ENCODE measurements at places on chromosomes 16 and 17. TPM values are rescaled to one million over a fixed set of nuclear protein-coding genes. Genes with fewer than 3 reads are reported as not detected.

The CLDN9 gene
- total RNA-seq = 2.2 TPM

- peaks cover 7% of the 10 kb centered on the region for H3K4me1 ChIP-seq
- H3K36me3 ChIP-seq = no peaks in the 10 kb centered on the region
- no peak overlapping the region for H3K27ac ChIP-seq
- no peak overlapping the region for H3K4me3 ChIP-seq
These were observed 279.8 kb upstream of the SALL1 start for GRCh38 chr16:51430716-51431369.

The SPEM1 gene
- not detected for total RNA-seq

- H3K4me3 ChIP-seq = no peak overlapping the region
- no peaks in the 10 kb centered on the region for H3K4me1 ChIP-seq
- H3K27me3 ChIP-seq = peaks cover 28% of the 10 kb centered on the region
- no peak for DNase-seq
- no peaks in the 10 kb centered on the region for H3K36me3 ChIP-seq
- no peak overlapping the region for H3K27ac ChIP-seq
These were observed 12.3 kb downstream of the DNAH2 start for GRCh38 chr17:7729816-7730215.

The C17orf100 gene
- total RNA-seq = 6.1 TPM

DNA sequence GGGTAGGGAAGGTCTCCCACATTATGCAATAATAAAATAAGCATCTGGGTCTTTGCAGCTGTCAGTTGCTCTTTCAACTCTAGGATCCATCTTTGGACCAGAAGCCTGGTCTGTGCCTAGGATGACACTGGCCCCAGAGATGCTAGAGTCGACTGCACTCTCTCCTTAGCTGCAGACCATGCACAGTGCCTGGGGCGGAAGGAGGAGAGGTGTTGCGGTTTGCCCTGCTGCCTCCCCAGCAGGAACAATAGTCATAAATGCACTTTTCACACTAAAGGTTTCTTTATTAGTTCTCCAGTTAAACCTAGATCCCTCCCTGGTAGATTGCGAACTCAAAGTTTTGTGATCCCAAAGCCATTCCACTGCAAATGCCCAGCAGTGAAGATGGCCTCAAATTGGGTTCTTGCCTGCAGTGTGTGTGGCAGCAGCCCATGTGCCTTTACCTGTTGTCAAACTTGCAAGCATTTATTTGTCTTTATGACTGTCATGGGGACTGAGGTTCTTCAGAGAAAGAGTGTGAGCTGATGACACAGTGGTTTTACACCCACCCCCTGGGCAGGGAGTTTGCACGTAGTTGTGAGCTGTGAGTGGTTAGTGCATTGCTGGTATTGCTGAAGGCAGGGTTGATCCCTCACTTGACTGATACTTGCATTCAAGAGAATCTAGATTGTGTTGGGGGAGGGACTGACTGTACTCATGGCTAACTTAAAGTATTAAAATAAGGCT lies 10.3 kb downstream of the ATXN1L start:
- H3K4me1 ChIP-seq = peaks cover 17% of the 10 kb centered on the region
- no peak overlapping the region for H3K4me3 ChIP-seq
- peaks cover 14% of the 10 kb centered on the region for H3K36me3 ChIP-seq
- no peak for DNase-seq

The CACNG5 gene
- total RNA-seq = not detected

GRCh38 chr17:53950207-53950857 lies 127.6 kb downstream of the KIF2B start:
- no peak for DNase-seq
- H3K4me1 ChIP-seq = no peaks in the 10 kb centered on the region
- no peak overlapping the region for H3K4me3 ChIP-seq
- H3K27ac ChIP-seq = no peak overlapping the region

- no peak overlapping the region for H3K27ac ChIP-seq
- no peaks in the 10 kb centered on the region for H3K27me3 ChIP-seq
- peaks cover 4% of the 10 kb centered on the region for H3K36me3 ChIP-seq
- H3K4me3 ChIP-seq = no peak overlapping the region
These were observed 9.2 kb upstream of the NUDT16L1 start for GRCh38 chr16:4684058-4684715.

- no peaks in the 10 kb centered on the region for H3K4me1 ChIP-seq
- H3K36me3 ChIP-seq = no peaks in the 10 kb centered on the region
- no peak for DNase-seq
- peaks cover 14% of the 10 kb centered on the region for H3K27me3 ChIP-seq
- no peak overlapping the region for H3K27ac ChIP-seq
- no peak overlapping the region for H3K4me3 ChIP-seq
These were observed 180.6 kb downstream of the COPRS start for GRCh38 chr17:31678431-31678830.

DNA sequence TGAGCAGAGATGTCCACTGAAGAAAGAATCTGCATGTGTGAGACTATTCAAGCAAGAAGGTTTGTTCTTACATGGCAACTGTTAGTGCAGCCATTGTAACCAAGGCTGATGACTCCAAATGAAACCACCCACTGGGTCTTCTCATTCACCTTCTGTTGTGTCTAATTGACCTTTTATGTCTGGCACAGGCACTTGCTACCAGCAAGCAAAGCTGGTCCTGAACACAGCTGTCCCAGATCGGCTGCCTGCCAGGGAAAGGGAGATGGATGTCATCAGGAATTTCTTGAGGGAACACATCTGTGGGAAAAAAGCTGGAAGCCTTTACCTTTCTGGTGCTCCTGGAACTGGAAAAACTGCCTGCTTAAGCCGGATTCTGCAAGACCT lies 3.6 kb downstream of the CDC6 start:
- H3K27ac ChIP-seq = no peak overlapping the region
- H3K4me3 ChIP-seq = no peak overlapping the region
- H3K36me3 ChIP-seq = peaks cover 11% of the 10 kb centered on the region
- no peak for DNase-seq

- H3K27ac ChIP-seq = no peak overlapping the region
- DNase-seq = no peak
- H3K4me1 ChIP-seq = no peaks in the 10 kb centered on the region
- no peak overlapping the region for H3K4me3 ChIP-seq
- no peaks in the 10 kb centered on the region for H3K27me3 ChIP-seq
These were observed 18.0 kb upstream of the CACNG1 start for GRCh38 chr17:67026341-67026740.

GRCh38 chr16:68416057-68417046 lies 32.0 kb downstream of the SMPD3 start:
- no peak for DNase-seq
- peaks cover 3% of the 10 kb centered on the region for H3K27me3 ChIP-seq
- no peak overlapping the region for H3K4me3 ChIP-seq
- H3K36me3 ChIP-seq = no peaks in the 10 kb centered on the region

The ATPAF2 gene
- total RNA-seq = 25.3 TPM

- H3K27me3 ChIP-seq = peaks cover 17% of the 10 kb centered on the region
- no peak overlapping the region for H3K27ac ChIP-seq
- no peak overlapping the region for H3K4me3 ChIP-seq
- H3K36me3 ChIP-seq = no peaks in the 10 kb centered on the region
These were observed 5.8 kb upstream of the MYCBPAP start for GRCh38 chr17:50502301-50502990.

DNA sequence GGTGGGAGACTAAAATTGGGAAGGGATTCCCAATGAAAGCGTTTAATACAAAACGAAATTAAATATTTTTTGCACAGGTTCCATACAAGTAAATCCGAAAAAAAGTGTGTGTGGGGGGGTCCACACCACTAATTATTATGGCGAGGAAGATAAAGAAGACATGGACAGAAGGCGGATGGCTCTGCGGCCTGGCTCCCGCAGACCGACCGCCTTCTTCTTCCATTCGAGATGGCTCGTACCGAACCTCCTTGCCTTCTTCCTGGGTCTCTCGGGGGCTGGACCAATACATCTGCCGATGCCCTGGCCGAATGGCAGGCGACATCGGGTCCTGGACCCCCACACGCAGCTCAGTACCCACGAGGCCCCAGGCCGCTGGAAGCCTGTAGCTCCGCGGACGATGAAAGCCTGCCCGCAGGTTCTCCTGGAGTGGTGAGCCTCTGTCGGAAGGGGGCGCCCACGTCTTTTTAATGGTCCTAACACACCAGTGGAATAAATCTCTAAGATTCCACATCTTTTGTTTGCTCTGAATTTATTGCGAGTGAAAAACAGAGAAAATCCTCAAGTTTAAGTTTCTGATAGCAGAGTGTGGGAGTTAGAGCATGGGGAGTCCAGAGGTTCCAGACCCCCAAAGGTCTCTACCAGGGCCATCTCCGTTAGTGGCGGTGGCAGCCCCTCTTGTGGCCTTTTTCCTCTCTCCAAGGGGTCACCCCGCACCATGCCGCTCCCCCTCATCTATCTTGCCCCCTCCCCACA lies 1.4 kb downstream of the PRAC2 start:
- H3K36me3 ChIP-seq = no peaks in the 10 kb centered on the region
- H3K4me3 ChIP-seq = peak overlapping the region; percentile 31
- H3K4me1 ChIP-seq = peaks cover 3% of the 10 kb centered on the region
- H3K27ac ChIP-seq = no peak overlapping the region
- H3K27me3 ChIP-seq = peaks cover 99% of the 10 kb centered on the region

- H3K4me3 ChIP-seq = peak within 1 kb of the TSS; percentile 81
- peaks cover 94% of the 10 kb centered on the region for H3K27me3 ChIP-seq
- H3K27ac ChIP-seq = peak within 1 kb of the TSS; percentile 93
- peaks cover 12% of the 10 kb centered on the region for H3K4me1 ChIP-seq
- DNase-seq = no peak
These were observed at the start of gene DLX4 for GRCh38 chr17:49969134-49969759. Gene DLX4 (plus strand): TSS chr17:49969190. CDS start chr17:49969469, 279 bp downstream.

DNA sequence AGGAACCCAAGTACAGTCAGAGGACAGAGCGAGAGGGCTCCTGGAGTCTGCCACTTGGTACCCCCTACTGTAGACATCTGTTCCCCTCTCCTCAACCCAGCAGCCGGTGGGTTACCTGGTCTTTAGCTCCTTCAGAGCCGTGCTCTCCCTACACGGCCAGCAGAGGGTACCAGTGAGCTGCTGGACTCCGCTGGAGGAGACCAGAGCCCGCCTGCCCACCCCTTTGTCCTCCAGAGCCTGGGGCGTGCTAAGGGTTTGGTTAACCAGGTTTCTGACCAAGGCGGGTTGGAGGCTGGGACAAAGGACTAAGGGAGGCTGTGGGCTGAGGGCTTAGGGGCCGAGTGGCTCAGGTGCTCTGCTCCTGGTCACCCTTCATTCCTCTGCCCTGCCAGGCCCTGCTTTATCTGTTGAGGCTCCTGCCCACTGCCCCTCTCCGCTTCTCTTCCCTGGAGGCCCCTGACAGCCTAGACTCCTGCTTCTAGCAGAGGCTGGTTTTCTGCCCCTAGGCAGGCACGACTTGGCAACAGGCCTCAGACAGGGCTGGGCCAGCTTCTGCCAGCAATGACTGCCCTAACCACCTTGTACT lies 2.7 kb upstream of the HSD11B2 start:
- no peak overlapping the region for H3K27ac ChIP-seq
- peak; percentile 68 for DNase-seq
- H3K27me3 ChIP-seq = peaks cover 49% of the 10 kb centered on the region
- H3K36me3 ChIP-seq = no peaks in the 10 kb centered on the region

The EPN3 gene
- 9.1 TPM for total RNA-seq

- no peak overlapping the region for H3K27ac ChIP-seq
- no peaks in the 10 kb centered on the region for H3K4me1 ChIP-seq
- no peak overlapping the region for H3K4me3 ChIP-seq
- peaks cover 13% of the 10 kb centered on the region for H3K27me3 ChIP-seq
These were observed 55.0 kb downstream of the NT5M start for GRCh38 chr17:17358060-17358751.

GRCh38 chr16:84548971-84549844 lies 44.7 kb upstream of the MEAK7 start:
- peaks cover 3% of the 10 kb centered on the region for H3K27me3 ChIP-seq
- H3K4me1 ChIP-seq = peaks cover 14% of the 10 kb centered on the region
- DNase-seq = no peak
- H3K4me3 ChIP-seq = no peak overlapping the region
- no peaks in the 10 kb centered on the region for H3K36me3 ChIP-seq
- H3K27ac ChIP-seq = peak overlapping the region; percentile 80

GRCh38 chr16:52584354-52585320 lies 37.7 kb upstream of the TOX3 start:
- no peak for DNase-seq
- H3K27ac ChIP-seq = no peak overlapping the region
- no peaks in the 10 kb centered on the region for H3K36me3 ChIP-seq
- no peak overlapping the region for H3K4me3 ChIP-seq
- no peaks in the 10 kb centered on the region for H3K27me3 ChIP-seq

DNA sequence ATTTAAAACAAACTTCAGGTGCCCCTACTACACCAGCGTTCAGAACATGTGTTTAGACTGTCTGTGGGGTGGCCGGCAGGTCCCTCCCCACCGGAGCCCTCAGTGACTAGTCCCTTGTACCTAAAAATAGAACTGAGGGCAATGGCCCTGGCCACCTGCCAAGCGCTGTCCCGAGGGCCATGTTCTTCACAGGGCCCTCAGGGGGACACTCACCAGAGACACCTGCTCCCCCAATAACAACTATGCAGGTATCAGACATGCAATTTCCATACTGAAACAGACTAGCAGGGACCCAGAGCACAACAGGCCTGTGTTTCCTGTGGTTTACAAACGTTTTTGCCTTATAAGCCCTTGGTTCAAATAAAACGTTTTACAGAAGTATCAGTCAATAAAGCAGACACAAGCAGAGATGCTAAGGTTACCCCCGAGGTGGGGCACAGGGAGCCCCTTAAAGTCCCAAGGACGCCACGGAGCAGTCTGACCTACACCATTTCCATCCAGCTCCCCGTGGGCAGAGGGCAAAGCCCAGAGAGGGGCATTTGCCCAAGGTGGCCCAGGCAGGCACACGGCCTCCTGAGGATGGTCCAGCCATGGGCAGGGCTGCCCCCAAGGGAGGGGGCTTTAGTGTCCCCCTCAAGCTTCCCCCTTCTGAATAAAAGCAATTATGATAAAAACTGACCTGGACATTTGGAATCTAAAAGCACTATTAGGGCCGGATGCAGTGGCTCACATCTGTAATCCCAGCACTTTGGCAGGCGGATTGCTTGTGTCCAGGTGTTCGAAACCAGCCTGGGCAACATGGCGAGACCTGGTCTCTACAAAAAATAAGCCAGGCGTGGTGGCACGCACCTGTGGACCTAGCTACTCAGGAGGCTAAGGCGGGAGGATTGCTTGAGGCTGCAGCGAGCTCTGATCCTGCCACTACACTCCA lies 896 bp upstream of the MYLK3 start:
- H3K27ac ChIP-seq = peak overlapping the region; percentile 90
- no peaks in the 10 kb centered on the region for H3K27me3 ChIP-seq
- H3K4me3 ChIP-seq = no peak overlapping the region
- no peaks in the 10 kb centered on the region for H3K36me3 ChIP-seq
- no peak for DNase-seq

DNA sequence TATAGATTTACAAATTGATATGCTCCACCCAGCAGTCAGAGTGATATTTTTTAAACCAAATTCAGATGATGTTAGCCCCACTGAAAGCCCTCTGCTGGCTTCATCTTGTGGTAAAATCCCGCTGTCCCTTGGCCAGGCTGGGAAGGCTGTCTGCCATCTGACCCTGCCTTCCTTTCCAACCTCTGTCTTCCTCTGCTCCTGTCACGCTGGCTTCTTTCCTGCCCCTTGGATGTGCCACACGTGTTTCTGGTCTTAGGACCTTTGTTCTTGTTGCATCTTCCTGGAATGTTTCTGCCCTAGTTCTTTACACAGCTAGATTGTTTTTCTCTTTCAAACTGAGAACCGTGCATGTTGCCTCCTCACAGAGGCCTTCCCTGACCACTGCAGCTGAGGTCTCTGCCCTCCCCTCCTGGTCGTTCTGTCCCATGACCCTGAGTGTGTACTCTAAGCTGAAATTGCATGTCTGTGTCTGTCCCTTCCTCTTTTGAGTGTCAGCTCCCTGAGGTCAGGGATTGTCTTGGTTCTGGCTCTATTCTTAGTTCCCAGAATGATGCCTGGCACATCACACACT lies 11.4 kb downstream of the NT5M start:
- H3K4me1 ChIP-seq = no peaks in the 10 kb centered on the region
- H3K27me3 ChIP-seq = no peaks in the 10 kb centered on the region
- H3K27ac ChIP-seq = no peak overlapping the region
- DNase-seq = no peak
